Stimulated activated CD8-positive, alpha-beta memory T cell treated with anti-CD3 and anti-CD28 coated beads, Interleukin-7, amount 100 ng/mL, for 1 hour (primary cell): ENCODE measurements at places on chromosomes 11 and 22.

- DNase-seq: no peak
These were observed 199.5 kb upstream of the B3GAT1 start for GRCh38 chr11:134611537-134611936.

- no peak for DNase-seq
These were observed 126.5 kb downstream of the LDLRAD3 start for GRCh38 chr11:36070213-36070953.

DNA sequence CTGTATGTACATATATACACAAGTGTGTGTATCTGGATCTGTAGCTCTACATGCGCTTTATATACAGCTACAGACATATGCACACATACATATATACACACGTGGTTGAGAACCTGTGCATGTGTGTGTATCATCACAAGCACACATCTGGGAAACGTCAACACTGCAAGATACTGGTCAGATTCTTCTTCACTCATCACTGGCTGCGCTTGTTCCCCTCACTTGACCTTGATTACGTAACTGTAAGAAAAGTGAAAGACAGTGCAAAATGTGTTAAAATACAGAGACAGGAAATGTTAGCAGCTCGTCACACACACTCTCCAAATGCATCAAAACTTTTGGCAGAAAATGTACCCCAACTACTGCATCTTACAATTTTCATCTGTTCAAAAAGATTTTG, 51.9 kb upstream of the MN1 start:
- DNase-seq: no peak

- DNase-seq: no peak
These were observed 3.0 kb upstream of the WEE1 start for GRCh38 chr11:9570313-9571025.

GRCh38 chr22:26236991-26237390, 67.7 kb downstream of the SEZ6L start:
- no peak for DNase-seq

DNA sequence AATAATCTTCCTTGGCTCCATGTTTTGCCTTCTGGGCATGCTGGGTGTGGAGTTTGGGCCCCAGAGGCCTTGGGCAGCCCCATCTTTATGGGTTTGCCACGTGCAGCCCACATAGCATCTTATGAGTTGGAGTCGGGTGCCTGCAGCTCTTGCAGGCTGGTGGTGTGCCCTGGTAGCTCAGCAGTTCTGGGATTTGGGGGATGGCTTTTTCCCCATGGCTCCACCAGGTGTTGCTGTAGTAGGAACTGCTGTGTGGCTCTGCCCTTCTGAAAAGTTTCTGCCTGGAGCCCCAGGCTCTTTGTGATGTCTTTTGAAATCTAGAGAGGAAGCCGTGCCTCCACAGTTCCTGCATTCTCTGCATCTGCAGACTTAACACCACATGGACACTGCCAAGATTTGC, 16.8 kb downstream of the EED start:
- DNase-seq: no peak

- DNase-seq: no peak
These were observed 1047.7 kb downstream of the BRD1 start for GRCh38 chr22:48779661-48780596.

DNA sequence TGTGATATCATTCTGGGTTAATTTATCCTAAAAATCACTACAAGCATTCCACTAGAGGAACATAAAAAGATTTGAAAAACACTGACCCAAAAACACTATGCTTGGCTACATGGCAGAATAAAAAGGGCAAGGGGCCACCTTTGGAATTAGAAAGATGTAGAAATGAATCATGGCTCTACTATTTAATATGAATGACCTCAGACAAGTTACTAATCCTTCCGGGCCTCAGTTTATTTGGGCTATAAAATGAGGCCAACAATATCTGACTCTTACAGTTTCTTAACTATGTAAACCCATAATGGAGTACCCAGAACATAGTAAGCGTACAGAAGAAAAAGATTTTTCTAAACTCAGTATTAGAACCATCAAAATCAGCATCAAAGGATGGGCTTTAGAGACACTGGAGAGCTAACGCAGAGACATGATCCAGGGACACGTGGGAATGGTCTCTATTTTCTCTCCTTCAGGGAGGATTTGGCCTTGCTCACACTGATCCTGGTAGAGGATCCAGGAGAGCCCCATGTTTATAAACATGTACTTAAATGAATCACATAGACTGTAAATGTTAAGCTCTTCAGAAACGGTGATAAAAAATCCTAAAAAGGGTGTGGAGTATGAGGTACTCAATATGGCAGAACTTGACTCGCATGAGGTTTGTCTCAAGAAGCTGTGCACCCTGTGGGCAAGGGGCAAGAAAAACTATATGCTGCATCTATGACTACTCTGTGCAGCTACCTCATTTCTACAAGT, 288.4 kb upstream of the PITPNB start:
- DNase-seq: no peak

DNA sequence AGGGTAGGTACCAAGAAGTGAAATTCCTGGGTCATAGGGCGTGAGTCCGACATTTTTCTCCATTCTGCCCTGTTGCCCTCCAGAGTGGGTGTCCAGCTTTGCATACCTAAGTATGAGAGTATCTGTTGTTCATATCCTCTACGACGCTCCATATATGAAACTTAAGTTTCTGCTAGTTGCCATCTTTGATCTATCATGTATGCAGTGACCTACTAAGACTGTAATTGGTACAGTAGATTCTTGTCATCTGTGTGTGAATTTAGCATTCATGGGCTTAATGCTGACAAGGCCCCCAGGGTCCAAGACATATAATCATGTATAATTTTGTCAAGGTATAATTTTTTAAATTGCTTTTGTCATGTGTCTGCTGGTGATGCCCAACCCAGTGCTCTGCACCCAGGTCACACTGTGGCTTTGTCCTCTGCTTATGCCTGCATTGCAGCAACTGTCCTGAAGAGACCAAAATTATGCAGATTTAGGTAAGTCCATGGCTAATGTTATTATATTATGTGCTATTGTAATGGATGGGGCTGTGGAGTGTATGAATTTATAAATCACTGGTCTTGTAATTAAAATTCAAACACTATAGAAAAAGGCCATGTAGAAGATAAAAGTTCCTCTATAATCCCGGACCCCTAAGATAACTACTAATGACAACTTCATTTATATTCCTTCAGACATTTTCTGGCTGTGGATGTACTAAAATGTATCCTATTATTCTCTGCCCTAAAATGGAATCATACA, 12.2 kb downstream of the NEAT1 start:
- DNase-seq: no peak

GRCh38 chr11:123184531-123184930, 10.5 kb downstream of the CLMP start:
- no peak for DNase-seq

GRCh38 chr11:128834157-128834556, 32.9 kb downstream of the KCNJ1 start:
- no peak for DNase-seq

- DNase-seq: no peak
These were observed 4.2 kb downstream of the TCN2 start for GRCh38 chr22:30611197-30611596.
